ENCODE measurements at places on chromosomes 2 and 18.

GRCh38 chr2:207413376-207413907 is 116.3 kb upstream of the CREB1 start:
- DNase-seq: no peak

DNA sequence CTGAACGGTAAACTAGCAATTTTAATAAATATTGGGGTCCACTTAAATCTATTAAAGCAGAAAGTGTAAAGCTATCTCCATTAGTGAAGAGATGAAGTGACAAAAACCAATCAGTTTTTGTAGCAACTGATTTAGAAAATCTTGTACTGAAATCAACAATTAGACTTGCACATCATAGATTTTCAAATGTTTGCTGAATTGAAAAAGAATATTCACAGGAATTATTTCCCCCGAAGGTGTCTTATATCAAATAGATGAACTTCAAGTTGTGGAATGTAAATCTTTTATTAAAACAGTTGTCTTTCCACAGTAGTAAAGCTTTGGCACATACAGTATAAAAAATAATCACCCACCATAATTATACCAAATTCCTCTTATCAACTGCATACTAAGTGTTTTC is 48.7 kb downstream of the ATIC start:
- DNase-seq: no peak

DNA sequence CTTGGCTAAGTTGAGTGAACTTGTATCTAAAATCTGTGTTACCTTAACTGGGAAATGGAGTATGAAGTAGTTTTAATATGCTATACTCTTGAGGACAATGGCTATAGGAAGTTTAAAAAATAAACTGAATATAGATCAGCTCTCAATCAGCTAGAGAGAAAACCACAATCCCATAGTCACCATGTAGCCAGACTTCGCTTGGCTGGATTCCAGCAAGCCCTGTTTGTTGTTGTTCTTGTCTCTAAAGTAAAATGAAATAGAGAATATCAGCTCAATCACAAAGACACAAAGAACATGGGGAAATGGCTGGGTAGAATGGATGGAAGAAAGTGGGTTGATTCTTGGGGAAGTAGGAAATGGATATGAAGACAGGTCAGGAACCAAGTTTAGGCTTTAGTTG is 234.9 kb downstream of the PHLPP1 start:
- no peak for DNase-seq

DNA sequence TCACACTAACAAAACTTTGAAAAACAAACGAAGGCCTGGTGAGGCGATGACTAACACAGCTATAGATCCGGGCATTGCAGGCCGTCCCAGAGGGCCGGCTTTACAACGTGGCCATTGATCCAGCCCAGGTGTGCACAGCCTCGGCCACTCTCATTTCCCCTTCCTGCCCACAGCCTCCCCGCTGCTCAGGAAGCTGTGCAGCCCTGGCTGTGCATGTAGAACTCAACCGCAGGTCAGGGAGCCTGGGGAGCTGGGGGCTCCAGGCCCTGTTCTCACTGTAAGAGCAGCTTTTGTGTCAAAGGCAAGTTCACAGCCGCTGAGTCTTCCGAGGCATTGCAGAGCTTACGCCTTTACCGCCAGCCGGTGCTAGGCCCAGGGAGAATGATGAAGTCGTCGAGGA is 87.2 kb downstream of the LONRF2 start:
- DNase-seq: no peak

DNA sequence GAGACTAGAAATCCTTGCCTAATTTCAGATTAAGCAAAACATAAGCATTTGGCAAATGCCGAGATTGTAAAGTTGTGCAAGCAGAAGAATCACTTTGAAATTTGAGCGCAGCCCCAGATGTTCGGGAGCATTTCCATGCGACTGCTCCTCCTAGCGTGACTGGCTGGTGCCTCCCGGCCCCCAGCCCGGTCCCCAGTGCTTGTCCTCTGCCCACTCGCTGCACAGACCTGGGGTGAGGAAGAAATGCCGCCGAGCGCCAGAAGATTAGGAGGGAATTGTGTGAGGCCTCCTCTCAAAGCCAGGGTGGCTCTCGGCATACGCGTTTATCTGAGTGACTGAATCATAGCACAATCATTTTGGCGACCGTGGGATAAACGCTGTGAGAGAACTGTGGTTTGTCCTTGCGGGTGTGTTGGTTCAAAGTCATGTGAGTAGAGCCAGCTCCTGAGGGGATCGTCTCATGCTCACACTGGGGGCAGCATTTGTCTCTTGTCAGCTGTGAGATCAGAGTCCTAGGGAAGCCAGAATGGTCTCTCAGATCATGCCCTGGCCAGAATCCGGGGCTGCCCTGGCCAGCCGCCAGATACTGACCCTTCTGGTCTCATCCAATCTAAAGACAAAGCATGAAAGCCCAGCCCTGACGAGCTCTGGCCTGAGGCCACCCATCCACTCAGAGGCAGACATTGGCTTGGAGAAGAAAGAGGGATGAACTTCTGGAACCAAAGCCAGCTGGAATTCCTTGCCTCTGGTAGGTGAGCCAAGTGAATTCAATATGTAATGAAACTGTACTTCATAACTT is 189.3 kb downstream of the SH3RF3 start:
- no peak for DNase-seq

DNA sequence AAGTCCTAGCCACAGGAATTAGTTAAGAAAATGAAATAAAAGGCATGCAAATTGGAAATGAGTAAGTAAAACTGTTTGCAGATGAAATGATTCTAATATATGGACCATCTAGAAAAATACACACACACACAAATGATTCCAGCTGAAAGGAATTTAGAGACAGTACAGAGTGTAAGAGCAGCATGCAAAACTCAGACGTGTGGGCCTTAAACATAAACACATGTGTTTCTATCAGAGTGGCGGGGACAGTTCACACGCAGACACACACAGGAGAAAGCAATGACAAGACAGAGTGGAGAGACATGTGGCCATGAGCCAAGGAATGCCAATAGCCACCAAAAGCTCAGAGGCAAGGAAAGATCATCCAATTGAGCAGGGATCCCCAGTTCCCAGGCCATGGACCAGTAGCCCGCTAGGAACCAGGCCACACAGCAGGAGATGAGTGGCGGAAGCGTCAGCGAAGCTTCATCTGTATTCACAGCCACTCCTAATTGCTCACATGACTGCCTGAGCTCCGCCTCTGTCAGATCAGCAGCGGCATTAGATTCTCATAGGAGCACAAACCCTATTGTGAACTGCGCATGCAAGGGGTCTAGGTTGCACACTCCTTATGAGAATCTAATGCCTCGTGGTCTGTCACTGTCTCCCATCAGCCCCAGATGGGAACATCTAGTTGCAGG is 155.4 kb downstream of the ARL4C start:
- no peak for DNase-seq

DNA sequence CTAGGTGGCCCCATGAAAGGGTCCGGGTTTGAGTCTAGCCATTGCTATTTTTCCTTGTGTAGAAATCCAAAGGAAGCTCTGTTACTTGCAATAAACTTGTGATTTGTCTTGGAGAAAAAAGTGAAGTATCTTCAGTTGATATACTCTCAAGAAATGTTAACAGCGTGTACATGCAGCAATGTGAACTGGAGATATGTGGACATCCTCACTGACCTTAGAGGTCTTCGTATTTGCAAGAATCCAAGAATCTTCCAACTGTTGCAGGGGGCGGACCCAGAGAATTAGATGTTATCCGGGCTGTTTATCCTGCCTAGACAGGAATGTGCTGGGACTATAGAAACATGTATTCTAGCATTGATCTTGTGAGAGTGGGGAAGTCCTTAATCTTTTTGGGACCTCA is 187.6 kb downstream of the KCNS3 start:
- no peak for DNase-seq

GRCh38 chr2:216879727-216880508 is 20.1 kb upstream of the TNP1 start:
- no peak for DNase-seq

DNA sequence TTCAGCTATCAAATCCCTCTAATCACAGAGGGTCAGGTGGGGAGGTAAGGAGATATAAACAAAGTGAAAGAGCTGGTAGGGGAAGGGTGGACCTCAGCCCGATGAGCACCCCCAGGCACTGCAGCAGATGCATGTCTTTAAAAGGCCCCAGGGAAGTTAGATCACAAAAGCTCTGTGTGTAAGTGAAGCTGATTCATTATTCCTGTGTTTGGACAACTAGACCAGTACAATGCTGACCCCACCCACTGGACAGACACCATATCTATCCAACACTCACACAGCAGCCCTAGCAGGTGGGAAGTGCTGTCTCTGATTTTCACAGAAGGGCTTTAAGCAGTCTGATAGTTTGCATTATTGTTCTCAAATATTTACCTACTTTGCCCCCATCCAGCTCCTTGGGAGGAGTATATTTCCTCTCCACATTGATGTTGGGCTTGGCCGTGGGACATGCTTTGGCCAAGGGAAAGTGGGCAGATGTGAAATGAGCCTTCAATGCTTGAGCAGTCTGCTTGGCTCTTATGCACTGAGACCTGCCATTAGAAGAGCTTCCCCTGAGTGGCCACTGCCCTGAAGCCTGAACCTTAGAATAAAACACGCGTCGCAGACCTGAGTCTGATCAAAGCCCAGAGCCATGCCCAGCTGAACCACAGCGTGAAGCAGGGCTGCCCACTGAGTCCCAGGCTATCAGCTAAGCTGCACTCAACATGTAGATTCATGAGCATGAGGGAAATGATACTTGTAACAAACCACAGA is 111.4 kb downstream of the COPS8 start:
- DNase-seq: no peak

DNA sequence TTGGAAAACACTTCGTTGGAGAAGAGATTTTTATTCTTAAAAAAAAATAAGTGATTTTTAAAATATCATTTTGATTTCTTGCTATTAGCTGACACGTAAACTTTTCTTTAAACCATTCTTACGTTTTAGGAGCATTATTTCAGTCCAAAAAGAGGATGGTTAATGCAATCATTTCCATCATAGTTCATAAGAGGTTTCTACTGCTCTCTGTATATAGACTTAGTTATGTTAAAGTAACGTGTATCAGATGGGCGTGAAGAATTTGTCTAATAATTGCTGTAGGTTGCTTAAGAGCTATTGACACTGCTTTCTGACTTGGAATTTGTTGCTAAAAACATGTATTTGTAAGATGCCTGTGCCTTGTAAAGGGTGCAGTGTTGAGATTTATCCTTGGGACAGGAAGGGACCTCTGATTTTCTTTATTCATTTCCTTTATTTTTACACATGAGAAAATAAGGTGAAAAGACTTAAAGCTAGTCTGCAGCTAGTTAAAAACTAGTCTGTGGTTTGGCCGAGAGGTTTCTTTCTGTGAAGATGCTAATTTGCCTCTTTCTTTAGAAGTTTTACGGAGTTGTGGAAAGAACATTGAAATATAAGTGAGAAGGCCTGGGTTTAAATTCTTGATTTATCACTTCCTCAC is 2.9 kb downstream of the ANKRD12 start:
- no peak for DNase-seq

DNA sequence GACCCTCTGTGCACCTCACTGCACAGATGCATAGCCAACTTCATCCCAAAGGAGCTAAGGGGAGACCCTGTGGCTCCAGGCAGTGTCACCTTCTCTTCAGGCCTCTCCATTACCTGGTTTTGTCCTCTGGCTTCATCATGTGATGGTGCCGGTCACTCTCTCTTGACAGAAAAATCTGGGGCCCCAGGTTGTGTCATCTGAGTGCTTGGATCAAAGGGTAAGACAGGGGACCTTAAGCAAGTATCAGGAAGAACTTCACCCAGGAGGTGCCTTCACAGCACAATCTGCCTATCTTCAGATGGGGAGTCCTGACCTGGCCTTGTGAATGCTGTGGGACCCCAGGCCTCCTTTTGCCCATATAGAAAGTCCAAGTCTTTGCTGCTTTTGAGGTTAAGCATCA is 104.4 kb downstream of the POLR1A start:
- DNase-seq: no peak

- no peak for DNase-seq
Observed at GRCh38 chr2:37387148-37387835, 42.9 kb downstream of the QPCT start.

GRCh38 chr2:236236559-236237452 is 27.4 kb downstream of the ASB18 start:
- no peak for DNase-seq

DNA sequence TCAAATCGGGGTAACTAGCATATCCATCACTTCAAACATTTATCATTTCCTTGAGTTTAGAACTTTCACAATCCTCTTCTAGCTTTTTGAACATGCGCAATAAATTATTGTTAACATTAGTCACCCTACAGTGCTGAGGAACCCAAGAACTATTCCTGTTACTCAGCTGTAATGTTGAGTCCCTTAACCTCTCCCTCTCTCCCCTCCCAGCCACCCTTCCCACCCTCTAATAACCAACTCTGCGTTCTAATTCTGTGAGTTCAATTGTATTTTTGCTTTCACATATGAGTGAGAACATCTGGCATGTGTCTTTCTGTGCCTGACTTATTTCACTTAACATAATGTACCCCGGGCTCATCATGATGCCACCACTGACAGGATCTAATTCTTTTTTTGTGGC is 78.6 kb upstream of the RANBP2 start:
- DNase-seq: no peak

DNA sequence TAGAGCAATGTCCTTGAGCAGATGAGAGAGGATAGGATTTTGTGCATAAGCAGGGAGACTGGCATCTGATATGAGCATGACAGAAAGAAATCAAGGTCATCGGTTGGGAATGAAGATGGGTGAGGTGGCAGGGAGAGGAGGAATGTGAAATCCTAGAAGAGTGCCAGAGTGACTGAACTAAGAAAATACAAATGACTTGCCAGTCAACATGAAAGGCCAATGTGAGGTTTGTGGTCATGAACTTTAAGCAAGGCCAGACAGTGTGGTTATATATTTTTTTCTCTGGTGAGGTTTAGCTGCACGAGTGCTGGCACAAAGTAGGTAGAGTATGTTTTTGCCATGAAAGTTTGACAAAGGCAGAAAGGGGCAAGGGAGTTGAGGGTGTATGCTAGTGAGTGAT is 21.2 kb downstream of the QPCT start:
- no peak for DNase-seq

DNA sequence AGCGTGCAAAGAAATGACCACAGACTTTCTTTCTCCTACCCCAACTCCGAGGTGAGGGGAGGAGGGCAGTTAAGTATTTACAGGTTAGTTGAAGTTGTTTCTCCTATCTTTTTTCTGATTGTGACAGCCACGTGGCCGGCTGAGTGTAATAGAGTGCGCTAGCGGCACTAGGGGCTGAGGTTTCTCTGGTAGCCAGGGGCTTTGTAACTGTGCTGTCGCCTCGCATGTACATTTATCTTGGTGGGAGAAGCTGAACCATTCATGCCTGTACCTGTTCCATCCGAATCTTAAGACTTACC is 214.1 kb upstream of the STON1 start:
- no peak for DNase-seq

DNA sequence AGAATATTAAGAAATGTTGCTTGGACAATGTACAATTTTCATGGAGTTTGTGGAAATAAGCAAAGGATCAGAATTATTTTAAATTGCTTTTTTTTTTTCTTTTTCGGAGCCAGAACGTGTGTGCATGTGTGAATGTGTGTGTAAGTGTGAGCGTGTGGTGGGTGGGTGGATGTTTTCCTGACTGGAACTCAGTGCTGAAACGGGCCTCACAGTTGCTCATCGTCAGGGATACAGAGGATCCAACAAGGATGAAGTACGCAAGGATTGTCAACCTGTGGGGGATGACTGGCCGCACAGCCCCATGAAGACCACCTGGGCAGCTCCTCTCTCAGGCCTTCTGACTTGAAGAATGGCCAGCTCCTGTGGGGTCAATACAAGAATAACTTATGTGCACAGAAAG is 17.5 kb downstream of the IL1B start:
- no peak for DNase-seq

GRCh38 chr2:70724366-70724765 is 43.6 kb downstream of the ADD2 start:
- DNase-seq: no peak

Data from thymus (tissue), 14 donors.